ENCODE measurements at places on chromosomes 4 and X.

- DNase-seq = no peak
These were observed 159.9 kb downstream of the SPRY1 start for GRCh38 chr4:123556526-123556925.

- no peak for DNase-seq
These were observed 182.0 kb downstream of the TENT5D start for GRCh38 chrX:80602036-80602860.

DNA sequence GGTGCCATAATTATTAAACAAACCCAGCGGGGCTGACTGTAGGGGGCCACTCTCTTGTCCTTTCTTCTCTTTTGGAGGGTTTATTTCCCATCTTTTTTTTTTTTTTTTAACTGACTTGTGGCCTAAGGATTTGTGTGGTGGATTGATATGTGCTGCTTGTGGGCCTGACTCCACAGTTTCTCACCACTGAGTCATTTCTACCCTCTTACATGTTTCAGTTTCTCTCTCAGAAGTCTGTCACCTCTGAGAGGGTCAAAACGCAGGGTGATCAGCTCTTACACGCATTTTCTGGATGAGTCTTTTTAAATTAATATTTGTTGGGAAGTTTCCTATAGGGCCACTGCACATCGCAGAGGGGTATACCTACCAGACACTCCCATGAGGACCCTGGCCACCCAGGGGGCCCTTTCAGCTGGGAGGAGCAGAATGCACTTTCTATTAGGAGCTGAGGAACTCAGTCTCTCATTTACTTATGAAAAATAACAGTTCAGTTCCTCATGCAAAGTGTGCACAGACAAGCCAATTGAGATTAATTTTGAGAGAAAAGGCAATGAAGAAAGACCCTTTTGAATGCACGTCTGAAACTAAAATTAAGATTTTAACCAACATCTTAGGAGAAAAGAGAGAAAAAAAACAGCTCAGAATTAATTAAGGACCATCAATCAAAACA lies 407.9 kb downstream of the TECRL start:
- no peak for DNase-seq

DNA sequence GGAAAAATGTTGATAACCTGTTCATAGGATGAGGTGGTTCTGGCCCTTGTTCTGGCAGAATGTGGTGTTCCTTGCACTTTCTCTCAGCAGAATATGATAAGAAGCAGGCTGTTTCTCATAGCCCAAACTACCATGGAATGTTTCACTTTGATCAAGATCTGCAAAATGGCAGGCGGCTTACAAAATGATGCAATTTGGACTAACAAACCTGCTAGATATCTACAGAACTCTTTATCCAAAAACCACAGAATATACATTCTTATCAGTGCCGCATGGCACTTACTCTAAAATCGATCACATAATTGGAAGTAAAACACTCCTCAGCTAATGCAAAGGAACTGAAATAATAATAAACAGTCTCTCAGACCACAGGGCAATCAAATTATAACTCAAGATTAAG lies 55.9 kb upstream of the ABCB7 start:
- no peak for DNase-seq

- no peak for DNase-seq
These were observed 100.2 kb upstream of the IL13RA1 start for GRCh38 chrX:118627084-118627758.

DNA sequence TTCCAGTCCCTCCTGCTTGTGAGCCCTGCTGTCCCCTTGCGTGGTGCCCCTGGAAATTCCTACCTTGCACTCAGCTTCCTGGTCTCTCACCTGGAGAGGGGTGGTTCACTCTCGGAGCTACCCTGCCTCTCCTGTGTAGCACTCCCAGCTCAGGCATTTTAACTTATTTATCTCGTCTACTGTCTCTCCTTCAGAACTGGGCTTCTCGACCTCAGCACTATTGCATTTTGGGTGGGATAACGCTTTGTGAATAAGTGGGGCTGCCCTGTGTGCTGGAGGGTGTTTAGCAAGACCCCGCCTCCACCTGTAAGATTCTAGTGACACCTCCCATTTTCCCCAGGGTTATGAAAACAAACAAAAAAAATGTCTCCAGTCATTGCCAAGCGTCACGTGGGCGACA lies 56.0 kb upstream of the SORCS2 start:
- no peak for DNase-seq

DNA sequence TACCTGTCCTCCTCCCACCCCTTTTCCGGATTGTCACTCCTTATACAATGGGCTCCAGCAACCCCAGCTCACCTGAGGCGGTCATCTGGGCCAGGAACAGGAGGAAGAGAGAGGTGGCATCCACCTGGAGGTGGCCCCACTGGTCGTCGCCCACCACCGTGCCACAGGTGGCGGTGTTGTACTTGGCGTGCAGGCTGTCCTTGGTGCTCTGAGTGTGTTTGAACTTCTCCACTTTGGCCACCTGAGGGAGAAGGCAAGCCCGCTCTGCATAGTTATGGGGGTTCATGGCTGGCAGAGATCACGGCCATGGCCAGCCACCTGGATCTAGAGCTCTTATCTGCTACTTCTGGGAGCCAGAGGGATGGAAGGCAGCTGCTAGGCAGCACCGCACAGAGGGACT lies 32.9 kb downstream of the PHKA2 start:
- DNase-seq = no peak

- DNase-seq = no peak
These were observed 229.9 kb downstream of the SOX3 start for GRCh38 chrX:140274811-140275525.

- no peak for DNase-seq
These were observed 111.0 kb upstream of the WDR17 start for GRCh38 chr4:175954685-175955084.

DNA sequence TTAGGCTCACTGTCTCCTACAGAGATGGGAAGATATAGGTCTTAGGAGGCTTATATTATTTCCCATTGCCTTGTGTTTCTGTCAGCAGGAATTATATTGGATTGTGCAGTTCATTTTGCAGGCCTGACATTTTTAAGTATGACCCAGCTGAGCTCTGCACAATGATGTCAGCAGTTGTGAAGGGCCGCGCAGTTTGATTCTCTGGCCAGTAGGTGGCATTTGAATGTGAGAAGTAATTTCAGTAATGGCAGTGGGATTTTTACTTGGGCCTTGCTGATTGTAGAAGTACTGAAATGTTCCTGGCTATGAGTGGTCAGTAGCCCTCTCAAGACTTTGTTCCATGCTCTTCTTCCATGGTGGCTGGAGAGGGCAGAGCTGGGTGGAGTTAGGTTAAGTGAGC lies 247.2 kb upstream of the MTMR8 start:
- DNase-seq = no peak

- DNase-seq = no peak
These were observed 104.7 kb downstream of the ABLIM2 start for GRCh38 chr4:8053688-8054449.

- DNase-seq = no peak
These were observed 293.2 kb upstream of the LCORL start for GRCh38 chr4:18314731-18315130.

DNA sequence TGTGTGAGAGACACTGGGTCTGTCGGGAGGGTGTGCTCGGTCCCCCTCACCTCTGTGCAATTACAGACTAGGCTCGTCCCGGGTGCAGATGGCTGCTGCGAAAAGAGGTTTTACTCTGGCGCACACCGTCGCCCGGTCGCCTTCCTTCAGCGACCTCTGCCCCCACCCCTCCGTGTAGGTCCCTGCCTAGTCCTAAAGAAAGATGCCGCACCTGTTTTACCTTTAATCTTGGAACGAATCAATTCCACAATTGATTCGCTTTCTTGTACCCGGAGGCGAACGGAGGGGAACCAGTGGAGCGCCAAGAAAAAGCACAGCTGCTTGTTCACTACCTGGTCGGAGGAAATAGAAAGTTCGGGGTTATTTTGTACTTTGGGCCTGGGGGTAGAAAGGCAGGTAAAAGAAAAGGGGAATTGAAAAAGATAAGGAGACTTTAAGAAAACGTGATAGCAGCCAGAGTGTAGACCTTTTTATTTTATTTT lies 1.2 kb downstream of the NPNT start:
- no peak for DNase-seq

- DNase-seq = no peak
These were observed 7.3 kb downstream of the GPR119 start for GRCh38 chrX:130378024-130378669.

DNA sequence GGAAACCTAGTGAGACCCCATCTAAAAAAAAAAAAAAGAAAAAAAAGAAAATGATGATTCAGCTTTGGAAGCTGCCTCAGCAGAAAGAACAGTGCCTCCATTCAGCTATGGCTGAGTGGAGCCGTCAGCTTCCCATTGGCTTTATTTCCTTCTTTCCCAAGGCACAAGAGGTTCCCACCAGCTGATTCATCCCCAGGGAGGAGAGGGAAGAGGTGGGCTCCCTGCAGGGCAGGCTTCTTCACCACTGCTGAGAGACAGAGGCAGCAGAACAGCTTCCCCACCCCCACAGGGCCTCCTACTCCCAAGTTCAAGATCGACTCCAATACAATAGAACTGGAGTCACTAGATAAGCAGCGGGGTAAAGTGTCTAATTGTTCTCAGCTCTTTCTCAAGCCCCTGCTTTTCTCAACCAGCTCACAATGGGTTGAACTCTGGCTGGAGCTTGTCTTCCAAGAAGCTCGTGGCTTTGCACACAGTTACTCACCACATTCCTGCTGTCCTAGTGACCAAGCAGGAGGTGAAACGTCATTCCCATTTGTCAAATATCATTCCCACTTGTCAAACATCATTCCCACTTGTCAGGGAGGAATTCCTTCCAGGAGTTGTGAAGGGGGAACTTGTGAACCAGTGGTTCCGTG lies 47.8 kb downstream of the FHDC1 start:
- no peak for DNase-seq

GRCh38 chr4:184934961-184935360 lies 83.3 kb upstream of the HELT start:
- no peak for DNase-seq

GRCh38 chr4:110886270-110886669 lies 263.4 kb upstream of the PITX2 start:
- no peak for DNase-seq

GRCh38 chrX:18873189-18873791 lies 110.6 kb downstream of the PHKA2 start:
- no peak for DNase-seq

DNA sequence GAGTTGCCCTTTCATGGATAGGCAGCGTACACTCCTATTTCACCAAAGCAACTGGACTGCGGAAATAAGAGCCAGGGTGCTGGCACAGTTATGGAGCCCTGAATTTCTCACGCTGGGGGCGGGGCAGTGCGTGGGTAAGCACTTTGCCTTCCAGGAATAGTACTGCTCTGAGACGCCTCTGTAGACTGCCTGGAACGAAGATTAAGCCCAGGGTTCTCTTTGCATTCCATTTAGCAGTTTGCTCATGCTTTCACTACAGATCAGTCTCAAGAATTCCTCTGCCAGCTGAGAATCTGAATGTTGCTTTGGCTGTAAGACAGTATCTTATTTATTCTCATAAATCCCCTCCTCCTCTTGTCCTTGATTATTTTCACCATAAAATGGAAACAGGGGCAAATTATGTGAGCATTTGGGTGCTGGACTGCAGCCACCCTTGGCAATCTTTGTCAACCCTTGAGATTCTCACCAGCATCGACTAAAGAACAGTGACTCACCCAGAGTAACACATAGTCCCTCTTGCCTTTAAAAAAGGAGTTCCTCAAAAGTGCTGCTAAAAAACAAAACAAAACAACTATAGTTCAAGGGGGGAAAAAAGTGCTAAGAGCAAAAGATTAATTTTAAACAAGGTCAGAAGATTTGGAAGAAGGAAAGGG lies 88.9 kb upstream of the CITED1 start:
- DNase-seq = no peak

GRCh38 chr4:115274545-115274944 lies 161.1 kb upstream of the NDST4 start:
- DNase-seq = peak; percentile 2

- DNase-seq = no peak
These were observed 128.4 kb upstream of the TBC1D9 start for GRCh38 chr4:140884431-140885058.

DNA sequence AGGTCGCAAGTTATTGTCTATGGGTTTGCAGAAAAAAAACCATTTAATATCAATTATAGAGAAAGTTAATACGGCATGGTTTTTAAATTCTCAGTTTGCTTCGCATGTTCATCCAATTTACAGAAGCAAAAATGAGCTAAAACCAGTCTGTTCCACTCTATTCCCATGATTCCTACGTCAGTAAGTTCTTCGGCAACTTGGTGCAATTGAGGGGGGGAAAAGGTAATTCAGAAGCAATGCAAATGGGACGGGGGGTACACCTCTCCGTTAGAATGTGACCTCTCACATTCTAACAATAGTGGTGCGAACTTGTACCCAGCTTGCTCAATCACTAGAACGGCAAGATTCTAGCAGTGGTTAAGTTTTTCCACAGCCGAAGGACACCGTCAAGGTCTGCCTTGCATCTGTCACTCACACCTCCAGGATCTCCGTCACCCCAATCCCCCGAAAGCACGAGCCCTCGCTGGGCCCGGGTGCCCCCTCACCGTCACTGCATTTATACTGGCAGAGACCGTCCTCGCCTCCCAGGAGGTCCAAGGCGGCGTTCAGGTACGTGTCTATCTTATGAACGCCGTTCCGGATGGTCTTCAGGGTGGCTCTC lies 653 bp downstream of the PLA2G12A start:
- no peak for DNase-seq

- DNase-seq = no peak
These were observed 48.0 kb upstream of the LAS1L start for GRCh38 chrX:65582450-65583082.

GRCh38 chr4:104248726-104249125 lies 246.0 kb downstream of the CXXC4 start:
- no peak for DNase-seq

- DNase-seq = no peak
These were observed at the start of gene NSUN7 for GRCh38 chr4:40749717-40750460. Gene NSUN7, plus strand, starts transcription at chr4:40749955. Its CDS starts 739 bp downstream, at chr4:40750694.

- DNase-seq = peak; percentile 74
These were observed at the start of gene CCSER1 for GRCh38 chr4:90127223-90127705. Gene CCSER1, plus strand, starts transcription at chr4:90127394.

GRCh38 chr4:116361790-116362189 lies 723.6 kb downstream of the TRAM1L1 start:
- no peak for DNase-seq

GRCh38 chrX:97527725-97528124 lies 644.0 kb downstream of the RPA4 start:
- DNase-seq = no peak

- DNase-seq = no peak
These were observed 88.0 kb downstream of the GUCY2F start for GRCh38 chrX:109393859-109394258.

GRCh38 chr4:18077808-18078207 lies 56.3 kb upstream of the LCORL start:
- DNase-seq = no peak

DNA sequence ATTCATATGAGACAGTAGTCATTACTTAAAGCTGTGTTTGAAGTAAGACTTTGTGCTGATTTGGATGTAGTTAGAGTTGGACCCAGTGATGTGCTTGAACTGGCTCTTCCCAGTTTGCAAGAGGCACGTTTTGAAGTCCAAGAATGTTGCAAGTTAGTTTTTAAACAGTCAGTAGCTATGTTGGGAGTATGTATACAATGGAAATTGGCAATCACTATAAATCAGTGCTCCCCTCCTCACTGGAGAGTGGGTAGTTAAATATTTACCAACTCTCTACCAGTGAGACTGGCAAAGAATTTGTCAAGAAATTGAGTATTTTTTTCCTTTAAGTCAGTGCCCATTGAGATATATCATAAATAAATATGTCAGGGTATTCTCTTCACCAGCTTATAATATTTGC lies 191.9 kb upstream of the SPRY1 start:
- DNase-seq = no peak
